ENCODE measurements at places on chromosomes 5 and 9.

GRCh38 chr5:1255081-1255561 is 29.9 kb downstream of the SLC6A18 start:
- DNase-seq: peak; percentile 9

GRCh38 chr9:76634356-76635054 is 129.7 kb upstream of the PCA3 start:
- peak; percentile 12 for DNase-seq

DNA sequence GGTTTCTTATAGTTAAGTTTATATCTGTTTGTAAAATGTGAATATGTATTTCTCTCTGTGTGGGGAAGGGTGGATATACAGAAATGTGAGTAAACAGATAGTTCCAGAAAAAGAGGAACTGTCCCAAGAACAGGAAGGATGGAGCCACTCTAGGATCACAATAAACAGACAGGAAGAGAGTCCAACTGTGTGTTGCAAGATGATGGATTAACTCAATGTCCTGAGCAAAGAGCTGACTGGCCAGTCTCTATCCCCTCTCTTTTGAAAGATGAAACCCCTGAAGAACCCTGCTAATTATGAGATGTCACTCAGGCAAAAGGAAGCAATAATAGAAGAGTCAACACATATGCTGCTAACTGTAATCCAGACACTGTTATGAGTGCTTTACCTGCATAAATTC is 202.7 kb downstream of the SEMA6A start:
- no peak for DNase-seq

- no peak for DNase-seq
Observed at GRCh38 chr9:90539286-90539685, 103.3 kb downstream of the DIRAS2 start.

DNA sequence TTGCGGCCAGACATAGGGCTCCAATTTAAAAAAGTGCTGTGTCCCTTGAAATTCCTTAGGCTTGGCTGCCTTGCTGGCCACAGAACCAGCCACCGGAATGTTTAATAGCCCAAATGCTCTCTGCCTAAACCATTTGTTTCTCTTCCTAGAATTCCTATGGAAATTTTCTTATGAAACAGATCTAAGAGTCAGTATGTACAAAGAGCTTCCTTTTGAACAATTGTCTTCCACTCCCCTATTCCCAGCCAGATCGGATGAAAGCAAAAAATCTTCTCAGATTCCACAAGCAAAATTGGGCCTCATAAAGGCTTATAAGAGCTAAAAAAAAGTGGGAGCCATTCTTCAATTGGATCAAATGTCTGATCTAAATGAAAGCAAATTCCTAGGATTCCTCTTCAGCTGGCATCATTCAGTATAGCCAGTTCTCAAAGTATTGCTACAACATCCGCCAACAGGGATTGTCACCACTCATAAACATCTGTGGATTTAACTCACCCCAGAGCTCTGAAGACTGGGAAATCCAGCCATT is 104.3 kb downstream of the CEMIP2 start:
- no peak for DNase-seq

GRCh38 chr5:43336159-43336558 is 22.9 kb upstream of the HMGCS1 start:
- peak; percentile 33 for DNase-seq
